Calu3 (cell line): ENCODE measurements at places on chromosomes 1 and 21.

DNA sequence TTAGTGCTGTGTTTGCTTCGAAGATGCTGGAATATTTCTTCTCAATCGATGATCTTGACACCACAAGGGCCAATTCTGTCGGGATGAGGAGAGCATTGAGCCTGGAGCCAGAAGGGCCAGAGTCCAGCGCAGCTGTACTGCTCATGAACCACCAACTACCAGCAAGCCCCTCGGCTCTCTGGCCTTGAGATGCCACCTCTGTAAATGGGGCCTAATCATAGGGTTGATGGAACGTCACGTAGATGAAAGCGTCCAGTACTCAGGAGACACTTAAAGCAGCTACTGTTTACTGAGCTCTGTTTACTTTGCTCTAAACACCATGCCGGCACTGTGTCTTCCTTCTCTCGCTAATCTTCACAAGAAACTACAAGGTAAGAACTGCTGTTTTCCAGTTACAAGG lies 26.3 kb downstream of the CCDC185 start:
- no peak for DNase-seq

DNA sequence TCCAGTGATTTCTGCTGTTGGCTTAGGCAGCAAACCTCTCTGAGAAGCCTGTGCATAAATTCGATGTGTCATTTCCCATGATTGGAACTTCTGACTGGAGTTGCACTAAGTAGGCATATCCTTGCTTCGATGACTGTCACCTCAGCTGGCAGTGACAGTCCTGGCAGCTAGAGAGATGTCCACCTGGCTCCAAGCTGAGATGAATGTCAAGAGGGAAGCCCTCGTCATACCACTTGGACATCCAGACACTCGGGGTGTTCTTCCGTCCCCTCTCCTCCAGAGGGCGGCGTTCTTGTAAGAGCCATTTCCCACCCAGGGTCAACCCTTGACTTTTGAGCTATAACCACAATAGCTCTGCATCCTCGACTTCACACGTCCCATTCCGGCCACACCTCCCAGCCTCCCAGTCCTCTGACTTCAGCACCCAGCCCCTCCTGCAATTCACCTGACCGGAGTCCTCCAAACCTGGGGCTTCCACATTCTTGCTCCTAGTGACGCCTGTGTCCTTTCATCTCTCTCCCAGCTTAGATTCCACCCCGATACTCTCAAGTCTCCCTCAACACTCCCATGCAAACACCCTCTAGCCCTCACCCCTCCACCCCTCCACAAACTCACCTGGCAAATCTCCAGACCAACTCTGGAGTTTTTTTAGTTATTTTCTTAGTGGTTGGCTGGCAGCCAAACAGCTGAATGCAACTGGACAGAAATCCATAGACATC lies 17.3 kb downstream of the CA6 start:
- peak; percentile 58 for DNase-seq

- DNase-seq, result no peak
Measured at GRCh38 chr1:53210352-53210751, 10.1 kb downstream of the CZIB start.

- no peak for DNase-seq
Measured at GRCh38 chr1:4856396-4856795, 202.0 kb downstream of the AJAP1 start.

GRCh38 chr1:203422656-203423055 lies 53.0 kb upstream of the PRELP start:
- DNase-seq, result no peak

DNA sequence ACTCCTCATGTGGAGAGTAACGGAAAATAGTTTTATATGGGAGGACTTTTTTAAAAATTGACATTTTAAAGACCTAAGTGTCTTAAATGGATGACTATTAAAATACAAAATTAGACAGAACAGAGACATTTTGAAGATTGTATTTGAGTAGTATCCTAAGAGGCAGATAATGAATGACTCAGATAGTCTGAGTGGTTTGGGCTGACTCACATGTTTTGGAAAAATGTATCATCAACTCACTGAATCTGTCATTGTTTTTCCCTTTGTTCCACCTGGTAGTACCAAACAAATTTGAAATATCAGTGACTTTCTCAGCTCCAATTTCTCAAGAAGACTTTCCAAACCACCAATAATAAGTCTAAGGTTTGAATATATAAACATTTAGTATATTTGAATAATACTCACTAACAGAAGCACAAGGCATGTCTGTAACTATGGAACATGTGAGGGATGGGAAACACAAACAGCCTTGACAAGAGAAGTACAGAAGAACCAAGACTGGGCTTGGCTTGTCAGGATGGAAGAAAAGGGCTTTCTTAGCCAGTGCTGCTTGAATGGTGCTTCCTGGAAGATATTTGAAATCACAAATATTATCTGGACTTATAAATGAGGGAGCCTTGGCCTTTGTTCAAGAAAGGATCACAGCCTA lies 90.6 kb downstream of the SGIP1 start:
- no peak for DNase-seq

- DNase-seq, result no peak
Measured at GRCh38 chr1:162404550-162405160, 7.3 kb downstream of the SH2D1B start.

- DNase-seq, result no peak
Measured at GRCh38 chr1:168907786-168908348, 178.9 kb upstream of the DPT start.

DNA sequence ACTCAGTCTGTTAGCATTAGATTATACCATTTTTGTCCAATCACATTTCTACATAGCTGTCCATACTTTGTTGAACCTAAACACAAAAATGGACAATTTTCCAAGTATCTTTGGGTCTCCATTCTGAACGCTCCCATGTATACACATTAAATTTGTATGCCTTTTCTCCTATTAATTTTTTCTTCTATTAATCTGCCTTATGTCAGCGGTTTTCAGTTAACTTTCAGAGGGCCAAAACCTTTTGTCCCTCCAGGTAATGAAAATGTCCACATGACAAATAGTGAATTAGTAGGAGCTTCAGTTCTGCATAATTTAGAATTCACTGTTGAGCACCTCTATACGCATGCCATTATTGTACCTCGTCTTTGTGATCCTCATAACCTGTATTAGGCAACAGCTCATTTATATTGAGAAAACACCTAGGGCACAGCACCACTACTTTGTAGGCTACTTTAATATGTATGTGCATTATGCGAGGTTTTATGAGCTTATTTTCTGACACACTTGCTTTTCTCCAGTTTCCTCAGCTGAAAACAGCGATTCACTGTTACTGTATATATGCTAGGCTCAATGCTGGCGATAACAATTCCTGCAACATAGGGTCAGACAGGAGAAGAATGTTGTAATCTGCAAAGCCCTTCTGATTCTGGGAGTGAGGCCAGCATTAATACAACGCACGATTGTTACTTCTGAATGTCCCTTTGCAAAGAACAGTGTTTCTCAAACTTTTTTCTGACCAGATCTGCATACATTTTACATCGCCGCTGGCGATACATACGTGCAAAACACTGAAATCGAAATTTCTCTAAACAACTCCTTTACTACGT lies 1.1 kb upstream of the ABCD3 start:
- peak; percentile 19 for DNase-seq

GRCh38 chr1:220327106-220327505 lies 54.9 kb upstream of the RAB3GAP2 start:
- DNase-seq, result no peak

DNA sequence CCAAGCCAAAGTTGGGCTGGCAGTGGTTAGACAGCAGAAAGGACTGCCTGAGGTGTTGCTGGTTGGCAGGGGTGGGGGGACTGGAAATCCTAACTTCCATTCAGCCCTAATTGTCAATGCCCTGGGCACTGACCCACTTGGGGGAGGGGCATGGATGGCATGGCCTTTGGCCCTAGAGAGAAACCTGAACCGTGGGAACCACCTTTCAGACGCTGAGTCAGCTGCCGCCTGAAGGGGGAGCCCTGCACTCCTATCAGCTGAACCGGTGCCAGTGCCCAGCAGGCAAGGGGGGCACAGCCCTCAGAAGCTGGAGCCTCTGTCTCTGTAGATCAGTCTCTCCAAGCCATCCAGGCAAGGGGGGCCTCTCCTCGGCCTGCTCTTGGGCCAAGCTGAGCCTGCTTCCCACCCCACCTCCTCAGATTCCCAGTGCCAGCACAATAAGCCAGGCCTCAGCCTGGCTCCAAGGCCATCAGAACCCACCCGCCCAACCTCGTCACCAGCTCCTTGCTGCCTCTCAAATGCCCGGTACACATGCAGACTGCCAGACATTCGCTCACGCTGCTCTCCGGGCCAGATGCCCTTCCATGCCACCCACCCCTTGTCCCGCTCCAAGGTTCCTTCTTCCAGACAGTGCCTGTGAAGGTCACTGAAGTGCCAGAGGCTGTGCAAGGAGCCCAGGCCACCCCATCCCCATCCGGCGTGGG lies 11.6 kb downstream of the TINAGL1 start:
- DNase-seq, result peak; percentile 83

DNA sequence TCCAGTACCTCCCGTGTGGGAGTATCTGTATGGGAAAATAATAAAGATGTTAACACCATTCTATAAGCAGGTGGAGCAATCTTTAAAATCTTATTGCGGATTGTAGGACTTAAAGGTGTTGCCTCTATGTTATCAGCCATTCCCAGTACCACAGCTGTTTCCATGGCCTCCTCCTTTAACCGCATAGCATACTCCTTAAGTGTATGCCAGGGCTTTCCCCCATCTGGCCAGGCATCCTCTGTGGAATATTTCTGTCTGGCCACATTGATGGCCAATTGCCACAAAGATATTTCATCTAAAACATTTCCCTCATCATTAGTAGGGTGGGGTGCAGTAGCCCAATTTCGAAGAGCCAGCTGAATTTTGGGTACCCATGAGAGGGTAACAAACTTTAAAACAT lies 7.3 kb upstream of the STUM start:
- no peak for DNase-seq

DNA sequence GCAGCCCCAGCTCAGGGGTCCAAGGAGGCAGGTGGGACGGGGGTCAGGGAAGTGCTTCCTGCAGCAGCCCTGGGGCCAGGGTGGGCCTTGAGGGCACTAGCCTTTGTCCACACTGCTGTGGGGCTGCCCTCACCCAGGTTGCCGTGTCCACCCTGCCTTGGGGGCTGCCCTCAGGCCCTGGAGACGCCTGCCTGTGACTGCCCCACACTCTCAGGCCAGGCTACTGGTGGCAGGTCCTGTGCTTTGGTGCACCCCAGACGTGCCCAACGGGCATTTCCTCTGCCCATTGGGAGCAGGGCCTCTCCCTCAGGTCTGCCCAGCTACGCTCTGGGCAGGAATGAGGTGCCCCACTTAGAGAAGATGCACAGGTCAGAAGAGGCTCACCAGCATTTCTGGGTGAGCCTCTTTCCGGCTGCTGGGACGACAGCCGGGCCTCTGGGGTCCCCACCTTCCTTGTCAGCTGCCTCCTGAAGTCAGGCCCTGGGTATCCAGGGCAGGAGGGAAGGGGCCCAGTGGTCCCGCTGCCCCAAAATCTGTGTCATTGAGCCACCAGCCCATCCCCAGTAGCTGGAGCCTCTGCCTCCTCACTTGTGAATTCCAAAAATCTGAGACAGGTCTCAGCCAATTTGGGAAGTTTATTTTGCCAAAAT lies 2.7 kb upstream of the MMEL1 start:
- no peak for DNase-seq

GRCh38 chr1:1217621-1218523 lies 3.9 kb upstream of the TNFRSF4 start:
- no peak for DNase-seq

- no peak for DNase-seq
Measured at GRCh38 chr21:17950591-17950990, 131.4 kb upstream of the C21orf91 start.

DNA sequence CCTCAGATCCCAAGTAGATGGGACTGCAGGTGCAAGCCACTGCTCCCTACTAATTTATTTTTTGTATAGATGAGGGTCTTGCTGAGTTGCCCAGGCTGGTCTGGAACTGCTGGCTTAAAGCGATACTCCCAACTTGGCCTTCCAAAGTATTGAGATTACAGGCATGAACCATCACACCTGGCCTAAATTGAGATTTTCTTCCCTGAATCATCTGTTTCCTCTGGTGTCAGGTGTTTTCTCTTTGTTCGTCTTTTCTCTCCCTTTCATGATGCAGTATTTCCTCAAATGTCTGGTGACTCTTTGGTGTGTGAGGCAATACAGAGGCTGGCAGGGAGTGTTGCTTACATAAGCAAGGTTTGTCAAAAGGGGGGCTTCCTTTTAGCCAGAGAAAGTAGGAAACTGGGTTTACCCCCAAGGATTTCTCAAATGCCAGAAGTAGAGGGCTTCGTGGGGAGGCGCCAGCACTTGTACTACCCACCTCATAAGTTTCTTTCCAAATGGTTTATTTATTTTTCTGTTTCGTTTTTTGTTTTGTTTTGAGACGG lies 27.6 kb downstream of the CLDN14 start:
- DNase-seq, result no peak

DNA sequence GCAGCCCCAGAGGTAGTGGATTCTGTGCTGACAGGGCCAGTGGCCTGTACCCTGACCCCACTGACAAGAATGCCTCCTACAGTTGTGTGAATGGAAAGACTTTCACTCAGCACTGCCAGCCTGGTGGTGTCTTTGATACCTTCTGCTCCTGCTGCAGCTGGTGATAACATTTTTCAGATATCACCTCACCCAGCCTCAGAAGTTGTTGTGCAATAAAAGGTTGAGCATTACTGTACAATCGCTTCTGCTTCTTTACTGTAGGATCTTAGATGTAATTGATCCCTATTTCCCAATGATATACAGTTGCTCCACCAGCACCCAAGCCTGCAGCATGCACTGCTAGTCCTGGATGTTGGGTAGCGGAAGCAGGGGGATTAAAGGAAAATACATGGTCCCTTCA lies 4.8 kb upstream of the CHIA start:
- DNase-seq, result no peak

DNA sequence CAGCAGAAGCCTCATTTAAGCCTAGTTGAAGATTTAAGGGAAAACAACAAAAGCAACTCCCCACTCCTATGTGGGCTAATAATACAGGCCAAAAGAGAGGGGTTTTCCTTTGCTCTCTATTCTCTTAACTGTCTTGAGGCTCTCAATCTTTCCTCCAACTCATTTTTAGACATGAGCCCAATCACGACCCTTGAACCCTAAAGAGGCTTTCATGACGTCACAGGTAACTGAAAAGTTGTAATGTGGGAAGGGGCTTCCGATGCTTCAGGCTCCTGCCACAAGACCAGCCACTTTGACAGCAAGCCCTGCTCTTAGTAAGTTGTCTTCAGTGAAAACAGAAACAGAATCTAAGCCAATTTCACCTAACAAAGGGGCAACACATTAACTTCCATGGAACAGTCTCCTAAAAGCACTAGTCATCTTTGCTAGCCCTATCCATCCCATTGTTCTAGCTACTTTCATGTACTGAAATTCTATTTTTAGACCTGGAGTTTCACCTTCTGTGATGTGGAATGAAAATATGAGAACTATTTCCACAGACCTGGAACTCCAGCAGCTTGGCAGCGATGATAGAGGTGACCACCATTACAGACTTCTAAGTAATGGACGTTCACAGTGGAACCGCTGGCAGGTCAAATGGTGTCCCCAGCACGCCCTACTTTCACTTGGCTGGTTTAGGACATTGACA lies 36.3 kb downstream of the GPR161 start:
- DNase-seq, result no peak

DNA sequence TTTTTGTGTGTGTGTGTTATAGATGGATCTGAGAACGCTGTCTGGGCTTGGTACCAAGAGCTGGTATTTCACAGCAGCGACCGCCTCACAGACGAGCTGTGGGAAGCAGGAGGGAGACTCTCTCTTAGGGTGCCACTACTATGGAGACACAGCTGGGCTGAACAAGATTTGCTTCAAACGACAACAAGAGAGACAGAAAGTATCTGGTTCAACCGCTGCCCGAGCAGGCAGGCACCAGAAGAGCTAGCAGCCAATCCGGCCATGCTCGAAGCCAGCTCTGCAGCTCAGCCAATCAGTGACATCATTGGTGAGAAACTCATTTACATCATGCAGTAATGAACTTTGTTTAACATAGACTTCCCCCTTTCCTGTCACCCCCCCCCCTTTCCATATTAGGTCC lies 341.3 kb downstream of the USP25 start:
- DNase-seq, result no peak
